ENCODE measurements at places on chromosomes 2 and 18. TPM values are rescaled to one million over a fixed set of nuclear protein-coding genes. Genes with fewer than 3 reads are reported as not detected.

Gene SCTR
- total RNA-seq: not detected

Gene TTN
- total RNA-seq: 8.3 TPM

- DNase-seq: no peak
Observed at GRCh38 chr2:156156580-156156979, 175.9 kb downstream of the NR4A2 start.

DNA sequence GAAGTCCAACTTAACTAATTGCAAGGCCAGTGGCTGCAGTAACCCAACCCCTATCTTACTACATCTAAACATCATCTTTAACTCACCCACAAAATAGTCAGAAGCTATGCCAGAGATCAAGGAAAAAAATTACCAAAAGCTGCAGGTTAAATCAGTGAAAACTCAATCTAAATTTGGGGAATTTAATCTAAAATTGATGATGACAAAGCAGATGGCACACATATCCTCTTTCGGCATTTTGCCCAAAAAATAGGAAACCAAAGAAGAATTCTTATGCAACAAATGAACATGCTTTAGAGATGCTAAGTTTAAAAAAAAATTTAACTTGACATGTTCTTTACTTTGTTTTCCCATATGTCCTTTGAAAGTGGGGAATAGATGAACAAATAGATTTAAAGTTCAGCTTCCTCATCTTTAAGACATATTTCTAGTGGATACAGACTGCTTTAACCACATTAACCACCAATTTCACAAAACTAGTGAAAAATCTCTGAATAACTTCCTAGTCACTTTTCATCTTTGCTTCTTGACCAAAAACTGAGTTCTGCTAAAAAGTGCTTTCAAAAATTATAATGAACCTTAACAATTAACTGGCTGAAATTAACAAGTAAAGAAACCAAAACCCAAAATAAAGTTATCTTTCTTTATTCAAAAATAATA, 74.3 kb upstream of the CCDC150 start:
- DNase-seq: no peak

DNA sequence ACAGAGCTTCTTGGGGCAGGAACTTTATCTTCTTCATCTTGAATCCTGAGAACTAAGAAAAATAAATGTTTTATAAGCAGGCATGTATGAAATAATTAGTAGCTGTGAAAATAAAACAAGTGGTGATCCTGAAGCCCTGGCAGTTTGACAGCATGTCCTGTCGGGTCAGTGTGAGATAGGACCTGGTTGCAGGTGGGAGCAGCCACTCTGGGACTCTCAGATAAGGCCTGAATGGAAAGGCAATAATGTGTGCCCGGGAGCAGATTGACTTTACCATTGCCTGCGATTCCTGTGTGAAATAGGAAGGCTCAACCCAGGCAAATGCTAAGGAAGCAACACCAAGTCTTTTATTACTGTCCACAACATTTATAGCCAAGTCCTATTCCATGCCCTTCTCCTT, 132.4 kb downstream of the LYPD6B start:
- DNase-seq: no peak

GRCh38 chr2:42044939-42045338, 2.9 kb upstream of the PKDCC start:
- no peak for DNase-seq

GRCh38 chr2:227115761-227116160, 48.2 kb downstream of the COL4A4 start:
- DNase-seq: no peak
